ENCODE measurements at places on chromosomes 1 and 21.

DNA sequence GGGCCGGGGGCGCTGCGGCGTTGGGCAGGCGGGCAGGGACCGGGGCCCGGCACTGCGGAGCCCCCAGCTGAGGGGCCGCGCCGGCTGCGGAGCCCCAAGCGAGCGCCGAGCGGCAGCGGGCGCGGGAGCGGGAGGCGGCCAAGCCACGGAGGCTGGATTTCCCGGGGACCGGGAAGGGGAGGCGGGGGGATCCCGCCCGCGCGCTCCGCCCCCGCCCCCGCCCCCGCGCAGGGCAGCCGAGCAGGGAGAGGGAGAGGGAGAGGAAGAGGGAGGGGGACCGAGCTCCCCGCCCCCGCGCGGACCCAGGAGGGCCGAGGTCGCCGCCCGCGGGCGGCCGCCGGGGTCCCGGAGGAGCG lies at the start of gene DLGAP3:
DLGAP3 (minus strand) TSS at position 154 of the 356 bp plus-strand sequence. CDS start 24,267 bp downstream, outside the sequence.
- no peak for DNase-seq

GRCh38 chr1:91697416-91697815 lies 188.5 kb downstream of the TGFBR3 start:
- DNase-seq = no peak

DNA sequence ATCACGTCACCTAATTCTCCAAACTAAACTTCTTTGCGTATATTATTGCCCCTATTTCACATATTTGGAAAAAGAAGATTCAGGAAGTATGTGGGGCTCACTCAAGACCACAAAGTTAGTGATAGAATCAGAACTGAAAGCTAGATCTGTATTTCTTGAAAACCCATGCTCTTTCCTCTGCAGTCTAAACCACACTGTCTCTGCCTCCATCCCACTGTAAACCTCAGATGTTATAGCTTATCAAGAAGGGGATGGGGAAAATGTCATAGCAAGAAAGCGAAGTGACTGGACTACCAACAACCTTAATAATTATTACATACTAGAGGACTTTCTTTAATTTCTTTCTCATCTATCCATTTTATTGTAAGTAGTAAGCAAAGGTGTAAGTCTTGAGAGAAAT lies 257.7 kb upstream of the SGIP1 start:
- no peak for DNase-seq

- DNase-seq = no peak
Observed at GRCh38 chr1:68093737-68094136, 43.3 kb upstream of the DIRAS3 start.

All from EL (cell line).